ENCODE measurements at places on chromosomes 6 and 20.

DNA sequence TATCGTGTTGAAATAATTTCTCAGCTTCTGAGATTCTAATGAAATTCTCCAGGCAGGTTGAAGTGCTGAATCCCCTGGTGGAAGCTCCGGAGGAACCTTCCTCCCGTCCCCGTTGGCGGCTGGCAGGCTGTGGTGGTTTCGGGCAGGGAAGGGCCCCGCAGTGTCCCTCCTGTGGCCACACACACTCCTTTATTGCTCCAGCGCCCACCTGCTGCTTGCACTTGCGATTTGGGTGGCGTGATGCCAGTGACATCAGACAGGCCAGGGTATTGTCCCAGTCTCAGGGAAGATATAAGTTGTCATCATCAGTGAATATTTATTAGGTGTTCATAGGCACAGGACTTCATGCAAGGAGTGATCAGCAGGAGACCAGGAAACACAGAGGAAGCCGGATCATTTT, 530.4 kb downstream of the QKI start:
- no peak for DNase-seq

DNA sequence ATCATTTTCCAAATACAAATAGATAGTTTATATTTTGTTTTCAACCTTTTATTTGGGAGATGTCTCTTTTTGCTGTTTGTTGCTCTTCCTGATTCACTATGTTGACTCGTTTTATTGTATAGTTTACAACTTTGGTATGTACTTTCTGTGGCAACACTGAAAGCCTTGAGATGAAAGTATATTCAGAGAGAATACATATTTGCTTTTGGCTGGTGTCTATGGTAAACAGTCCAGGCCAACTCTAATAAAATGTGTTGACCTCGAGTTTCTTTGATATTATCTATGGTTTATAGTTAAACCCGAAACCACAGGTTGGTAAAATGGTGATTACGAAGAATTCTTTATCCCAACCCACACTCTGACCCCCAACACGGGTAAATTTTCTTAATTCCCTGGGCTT, 919.6 kb upstream of the MAP3K7 start:
- DNase-seq = no peak

- DNase-seq = no peak
These were observed 669.9 kb upstream of the ID4 start for GRCh38 chr6:19167251-19167650.

GRCh38 chr6:132253211-132253610, 148.1 kb downstream of the MOXD1 start:
- no peak for DNase-seq

GRCh38 chr6:99130897-99131873, 183.4 kb upstream of the FBXL4 start:
- no peak for DNase-seq

GRCh38 chr20:1867495-1868260, 27.5 kb upstream of the SIRPA start:
- no peak for DNase-seq

DNA sequence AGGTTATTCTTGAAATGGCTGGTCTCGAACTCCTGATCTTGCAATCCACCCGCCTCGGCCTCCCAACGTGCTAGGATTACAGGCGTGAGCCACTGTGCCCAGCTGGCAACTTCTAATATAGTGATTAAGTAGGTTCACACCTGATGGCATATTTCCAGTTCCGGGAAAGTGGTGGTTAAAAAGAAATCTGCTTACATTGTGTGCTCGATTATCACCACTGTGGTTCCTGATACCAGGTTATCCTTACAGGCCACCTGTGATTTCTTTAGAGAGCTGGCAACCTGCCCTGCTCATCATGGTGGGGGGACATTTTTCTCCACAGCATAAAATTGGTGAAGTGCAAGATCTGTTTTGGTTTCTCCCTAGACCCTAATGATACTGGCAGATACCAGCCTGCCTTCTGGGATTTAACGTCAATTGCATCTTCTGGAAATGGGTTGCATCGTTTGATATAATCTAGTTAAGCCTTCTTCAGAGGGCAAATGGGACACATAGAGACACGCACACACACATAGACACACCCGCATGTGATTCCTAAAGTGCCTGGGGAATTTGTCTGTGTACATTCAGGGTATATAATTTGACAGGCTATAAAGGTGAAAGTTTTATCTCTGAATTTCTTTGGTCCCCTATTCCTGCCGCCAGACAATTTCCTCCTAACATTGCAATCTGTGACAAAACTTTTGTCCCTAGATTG, 49.7 kb upstream of the CITED2 start:
- no peak for DNase-seq

DNA sequence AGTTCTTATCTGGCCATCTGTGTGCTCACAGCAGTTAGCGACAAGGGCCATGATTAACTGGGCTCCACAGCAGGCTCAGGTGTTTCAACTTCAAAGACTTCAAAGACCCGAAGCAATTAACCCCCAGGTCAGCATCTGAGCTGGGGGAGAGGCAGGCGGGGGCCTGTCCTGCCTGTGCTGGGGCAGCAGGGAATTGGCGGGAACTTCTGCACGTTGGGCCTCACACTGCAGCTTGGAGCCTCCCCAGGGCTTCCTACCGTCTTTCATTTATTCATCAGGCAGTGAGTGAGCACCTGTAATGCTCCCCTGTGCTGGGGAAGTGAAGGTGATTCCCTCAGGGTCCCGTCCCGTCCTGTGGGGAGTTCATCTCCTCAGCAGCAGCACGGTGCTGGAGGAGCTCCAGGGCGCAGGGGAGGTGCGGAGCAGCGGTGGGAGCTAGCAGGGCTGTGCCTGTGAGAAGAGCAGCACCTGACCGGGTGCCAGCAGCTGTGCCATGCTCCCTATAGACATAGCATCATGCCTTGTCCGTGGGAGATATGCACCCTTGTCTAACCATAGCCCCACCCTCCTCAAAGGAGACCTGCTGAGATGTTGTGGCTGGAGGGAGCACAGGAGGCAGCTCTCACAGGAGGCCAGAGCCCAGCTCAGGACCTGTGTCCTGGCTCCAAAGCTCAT, 51.8 kb upstream of the FRMD1 start:
- no peak for DNase-seq

DNA sequence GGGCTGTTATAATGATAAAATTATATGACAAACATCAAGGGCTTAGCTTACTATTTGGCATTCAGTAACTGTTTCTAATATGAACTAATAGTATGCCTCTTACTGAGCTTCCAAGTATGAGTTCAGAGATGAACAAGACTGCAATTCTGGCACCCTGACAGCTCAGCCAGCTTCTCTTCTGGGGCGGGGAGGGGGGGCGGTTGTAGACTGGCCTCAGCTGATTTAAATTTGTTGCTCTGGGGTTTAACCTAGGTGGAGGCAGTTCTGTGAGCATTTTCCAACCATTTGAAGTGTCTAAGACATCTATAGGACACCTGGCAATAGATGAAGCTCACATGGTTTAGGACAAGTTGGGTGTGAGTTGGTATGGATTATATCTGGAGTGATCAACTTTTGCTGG, 401.9 kb downstream of the QKI start:
- DNase-seq = no peak

DNA sequence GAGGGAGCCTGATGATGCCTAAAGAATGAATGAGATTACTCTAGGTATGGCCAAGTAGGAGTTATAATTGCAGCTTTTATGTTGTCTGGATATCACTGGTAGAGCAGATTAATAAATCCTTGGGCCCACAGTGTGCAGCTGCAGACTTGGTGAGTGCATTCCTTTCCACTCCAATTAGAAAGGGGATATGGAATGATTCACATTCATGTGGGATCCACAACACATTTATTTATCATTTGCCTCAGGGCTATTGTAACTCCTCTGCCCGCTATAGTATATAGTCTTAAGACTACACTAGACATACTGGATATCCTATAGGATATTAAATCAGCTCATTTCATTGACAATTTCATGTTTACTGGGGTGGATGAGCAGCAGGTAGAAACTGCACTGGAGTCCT, 11.6 kb upstream of the HLA-G start:
- DNase-seq = no peak

- DNase-seq = no peak
These were observed 58.5 kb downstream of the GRM1 start for GRCh38 chr6:146087386-146087785.

GRCh38 chr6:96562886-96563285, at the start of gene FHL5:
Gene FHL5 (plus strand): TSS chr6:96563128. CDS start chr6:96603614, 40,486 bp downstream.
- no peak for DNase-seq

- DNase-seq = no peak
These were observed 37.7 kb upstream of the PXDC1 start for GRCh38 chr6:3789018-3789895.

DNA sequence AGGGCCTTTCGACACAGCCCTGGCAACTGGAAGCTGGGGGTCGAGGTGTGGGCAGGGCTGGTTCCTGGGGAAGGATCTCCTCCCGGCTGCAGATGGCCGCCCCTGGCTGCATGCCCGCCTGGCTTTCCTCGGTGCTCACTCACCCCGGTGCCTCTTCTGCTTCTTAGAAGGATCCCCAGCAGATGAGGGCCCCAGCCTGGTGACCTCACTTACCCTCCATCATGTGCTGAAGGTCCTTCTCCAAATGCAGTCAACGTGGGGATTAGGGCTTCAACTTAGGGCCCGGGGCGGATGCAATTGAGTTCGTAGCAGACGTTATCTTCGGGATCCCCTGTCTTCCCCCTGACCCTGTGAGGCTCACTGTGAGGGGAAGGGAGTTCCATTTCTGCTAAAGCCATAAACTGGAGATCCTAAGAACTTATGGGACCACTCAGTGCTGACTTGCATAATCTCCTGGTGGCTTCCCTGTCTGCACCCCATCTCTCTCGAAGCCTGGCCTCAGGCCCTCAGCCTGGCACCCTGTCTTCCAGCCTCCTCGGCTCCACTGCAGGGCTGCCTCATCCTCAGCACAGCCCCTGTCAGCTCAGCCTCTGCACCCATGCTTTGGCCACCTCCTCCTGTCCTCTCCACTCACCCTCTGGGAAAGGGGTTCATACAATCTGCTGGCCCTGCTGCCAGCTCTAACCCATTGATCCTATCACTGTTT, 92.6 kb downstream of the THBS2 start:
- no peak for DNase-seq

DNA sequence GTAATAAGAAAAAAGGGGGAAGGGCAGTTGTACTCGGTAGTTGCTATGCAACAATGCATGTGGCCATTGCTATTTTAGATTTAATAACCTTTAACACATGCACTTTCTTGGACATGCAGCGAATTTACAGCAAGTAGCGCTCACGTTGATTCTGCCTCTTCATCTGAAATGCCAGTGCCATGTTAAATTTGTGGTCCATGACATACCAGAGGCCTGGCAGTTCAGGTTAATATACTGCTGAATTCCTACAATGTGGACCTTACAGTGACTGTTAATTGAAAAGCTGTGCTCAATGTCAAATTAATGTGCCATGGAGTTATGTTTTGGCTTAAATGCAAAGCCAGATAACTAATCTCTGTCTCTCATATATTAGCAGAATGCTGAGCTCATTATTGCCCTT, 699.7 kb downstream of the DOK5 start:
- no peak for DNase-seq

DNA sequence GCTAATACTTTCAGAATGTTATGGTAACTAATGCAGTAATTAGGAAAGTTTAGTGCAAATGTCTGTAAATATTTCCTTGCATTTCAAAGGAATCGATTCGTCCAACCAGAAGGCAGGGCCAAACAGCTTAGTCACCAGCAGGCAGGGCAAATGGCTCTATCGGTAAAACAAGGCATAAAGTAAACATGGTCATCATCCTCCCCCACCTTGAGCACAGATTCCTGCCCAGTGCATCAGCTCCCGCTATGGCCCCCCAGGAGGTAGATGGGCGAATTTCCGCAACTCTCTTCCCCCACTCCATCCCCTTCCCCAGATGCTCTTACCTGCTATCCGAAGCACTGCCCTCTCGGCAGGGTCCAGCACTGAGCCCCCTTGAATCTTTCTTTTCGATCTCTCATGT, 103.8 kb upstream of the BEND6 start:
- DNase-seq = no peak

GRCh38 chr6:41652866-41653652, 14.8 kb downstream of the MDFI start:
- DNase-seq = no peak

GRCh38 chr6:149478631-149479314, 6.0 kb downstream of the ZC3H12D start:
- DNase-seq = no peak

GRCh38 chr6:91082311-91082832, 495.5 kb upstream of the MAP3K7 start:
- DNase-seq = no peak

DNA sequence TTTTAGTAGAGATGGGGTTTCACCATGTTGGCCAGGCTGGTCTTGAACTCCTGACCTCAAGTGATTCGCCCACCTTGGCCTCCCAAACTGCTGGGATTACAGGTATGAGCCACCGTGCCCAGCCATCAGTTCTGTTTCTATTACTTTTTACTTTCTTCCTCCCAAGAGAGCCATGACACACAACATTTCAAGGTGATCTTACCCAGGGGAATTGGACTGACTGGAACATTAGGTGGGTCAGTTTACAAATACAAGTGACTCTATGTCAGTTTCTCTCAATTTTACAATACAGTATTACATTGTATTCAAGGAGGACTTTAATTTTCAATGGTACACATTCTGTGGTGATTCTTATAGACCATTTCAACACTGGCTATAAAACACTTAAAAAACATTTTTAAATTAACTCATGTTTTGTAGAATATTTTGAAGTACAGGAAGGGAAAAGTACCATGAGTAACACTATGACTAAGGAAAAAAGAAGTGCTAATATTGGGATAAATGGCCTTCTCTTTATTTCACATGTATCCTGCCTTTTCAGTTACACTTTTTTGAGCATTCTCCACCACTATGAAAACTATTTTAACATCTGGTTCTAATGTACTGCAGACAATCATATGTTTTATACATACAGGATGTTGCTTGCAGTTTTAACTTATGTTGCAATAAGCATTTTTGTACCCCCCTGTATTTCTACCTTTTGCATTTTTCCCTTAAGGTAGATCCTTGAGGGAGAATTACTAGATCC, 8.4 kb downstream of the TPBG start:
- no peak for DNase-seq

DNA sequence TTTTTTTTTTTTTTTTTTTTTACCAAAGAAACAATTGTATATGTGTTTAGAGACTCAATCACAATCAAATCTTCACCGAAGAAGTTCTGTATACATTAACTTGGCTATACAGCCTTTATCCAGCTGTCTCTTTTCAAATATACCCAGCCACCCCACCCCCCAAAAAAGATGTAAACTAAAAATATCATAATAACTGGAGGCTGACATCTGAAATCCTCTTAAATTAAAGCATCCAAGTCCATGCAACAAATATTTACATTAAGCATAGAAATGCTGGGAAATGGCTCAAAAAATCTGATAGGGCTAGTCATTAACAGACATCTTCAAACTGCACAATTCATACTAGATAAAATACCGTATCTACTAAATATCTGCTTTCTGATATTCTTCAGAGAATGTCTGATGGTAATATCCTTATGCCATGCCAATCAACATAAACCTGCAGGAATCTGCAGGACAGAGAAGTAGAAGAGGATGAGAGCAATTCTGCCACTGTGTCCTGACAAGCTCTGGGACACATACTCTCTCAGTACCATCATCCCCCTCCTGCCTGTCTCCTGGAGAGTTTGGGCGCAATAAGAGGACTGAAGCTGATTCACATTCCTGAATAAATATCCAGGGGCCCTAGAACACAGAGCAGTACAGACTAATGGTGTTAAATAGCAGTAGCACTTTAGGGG, 152.4 kb downstream of the KIF6 start:
- DNase-seq = no peak
